SK-N-SH (cell line): ENCODE measurements at places on chromosomes 6 and 20.

DNA sequence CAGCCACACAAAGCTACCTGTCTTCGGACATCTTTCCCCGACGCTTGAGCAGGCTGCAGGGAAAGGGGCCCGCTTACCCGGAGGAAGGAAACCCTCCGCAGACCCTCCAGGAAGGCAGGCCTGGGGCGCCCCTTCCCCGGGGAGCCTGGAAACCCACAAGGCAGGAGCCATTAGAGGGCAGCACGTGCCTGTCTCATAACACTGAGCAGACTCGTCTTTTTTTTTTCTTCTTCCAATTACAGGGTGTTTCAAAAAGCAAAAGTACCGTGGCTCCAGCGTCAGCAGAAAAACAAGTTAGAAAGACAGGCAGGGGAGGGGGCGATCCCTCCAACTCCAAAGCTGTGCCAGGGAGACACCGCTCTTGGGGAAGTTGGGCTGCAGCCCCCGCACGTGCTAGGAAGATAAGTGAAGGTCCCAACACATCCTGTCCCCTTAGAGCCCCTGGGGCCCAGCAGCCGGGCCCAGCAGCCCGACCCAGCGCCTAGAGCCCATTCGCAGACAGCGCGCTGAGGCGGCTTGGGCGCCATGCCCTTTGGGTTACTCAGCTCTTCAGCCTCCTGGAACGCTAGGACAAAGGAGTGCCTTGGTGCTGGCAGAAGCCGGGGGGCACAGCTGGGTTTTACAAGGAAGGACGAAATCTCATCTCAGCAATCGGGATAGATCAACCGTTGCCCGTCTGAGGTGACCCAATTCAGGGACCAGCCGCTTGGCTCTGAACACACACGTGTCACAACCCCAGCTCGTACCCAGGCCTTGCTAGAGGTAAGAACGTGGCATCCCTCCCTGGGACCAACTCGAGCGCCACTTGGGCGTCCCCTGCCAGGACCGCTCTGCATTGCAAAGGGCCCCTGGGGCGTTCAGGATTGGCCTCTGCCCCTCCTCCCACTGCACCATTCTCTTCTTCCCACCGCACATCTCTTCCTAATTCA lies 136.3 kb downstream of the LY86 start:
- H3K27me3 ChIP-seq = no peaks in the 10 kb centered on the region
- peaks cover 2% of the 10 kb centered on the region; the same call in 1 of the 2 replicates for H3K4me1 ChIP-seq
- H3K27ac ChIP-seq = no peak overlapping the region

DNA sequence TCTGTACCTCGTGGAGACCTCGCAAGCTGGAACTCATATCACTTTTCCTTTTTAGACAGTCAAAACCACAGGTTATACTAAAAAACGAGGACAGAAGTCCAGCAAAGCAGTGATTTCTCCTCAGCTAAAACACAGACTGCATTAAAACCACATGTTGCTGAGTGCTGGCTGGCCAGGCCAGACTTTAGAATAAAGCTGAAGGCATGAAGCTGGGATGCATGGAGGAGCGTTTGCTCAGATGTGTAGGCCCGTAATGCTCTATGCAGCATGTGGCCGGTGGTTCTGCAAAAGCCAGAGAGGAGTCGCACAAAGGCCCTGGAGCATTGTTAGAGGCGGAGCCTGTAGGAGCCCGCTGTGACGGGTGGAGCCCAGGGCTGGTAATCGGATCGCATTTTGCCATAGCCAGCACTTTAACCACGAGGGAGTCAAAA lies 83.6 kb downstream of the SMOC2 start:
- no peak for DNase-seq
- no peaks in the 10 kb centered on the region for H3K4me1 ChIP-seq
- no peaks in the 10 kb centered on the region for H3K36me3 ChIP-seq
- no peak overlapping the region for H3K27ac ChIP-seq
- no peak overlapping the region for H3K4me3 ChIP-seq

DNA sequence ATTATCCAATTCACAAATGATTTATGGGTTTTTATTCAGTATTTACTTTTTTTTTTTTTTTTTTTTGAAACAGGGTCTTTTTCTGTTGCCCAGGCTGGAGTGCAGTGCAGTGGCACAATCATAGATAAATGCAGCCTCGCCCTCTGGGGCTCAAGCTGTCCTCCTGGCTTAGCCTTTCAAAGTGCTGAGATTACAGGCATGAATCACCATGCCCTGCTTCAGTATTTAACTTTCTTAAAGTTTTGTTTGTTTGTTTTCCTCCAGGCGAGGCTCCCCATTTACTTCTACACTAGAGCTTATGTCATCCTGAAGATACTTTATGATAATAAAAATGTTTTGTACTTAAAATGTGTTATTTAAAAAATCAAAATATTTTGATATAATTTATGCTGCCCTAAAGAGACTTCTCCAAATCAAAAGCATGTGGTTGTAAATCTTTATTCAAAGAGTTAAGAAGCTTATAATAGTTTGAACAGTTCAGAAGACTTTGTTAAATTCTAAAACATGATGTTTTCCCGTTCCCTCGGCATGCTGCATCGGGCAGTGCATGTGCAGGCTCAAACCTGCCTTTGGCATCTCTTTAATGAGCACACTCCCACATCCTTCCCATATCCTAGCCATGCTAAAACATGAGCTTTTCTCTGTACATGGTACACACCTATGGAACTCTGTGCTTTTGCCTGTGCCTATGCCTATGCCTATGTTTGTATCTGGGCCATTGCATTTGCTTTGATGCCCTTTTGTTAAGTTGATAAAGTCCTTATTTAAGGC lies 11.0 kb downstream of the SMPDL3A start:
- no peaks in the 10 kb centered on the region for H3K4me1 ChIP-seq
- no peak overlapping the region for H3K4me3 ChIP-seq
- H3K27me3 ChIP-seq = no peaks in the 10 kb centered on the region
- no peaks in the 10 kb centered on the region for H3K36me3 ChIP-seq
- no peak overlapping the region for H3K27ac ChIP-seq

- no peak overlapping the region for H3K27ac ChIP-seq
- no peak overlapping the region for H3K4me3 ChIP-seq
- H3K36me3 ChIP-seq = peaks cover 4% of the 10 kb centered on the region; the same call in 1 of the 2 replicates
- no peaks in the 10 kb centered on the region for H3K4me1 ChIP-seq
- H3K27me3 ChIP-seq = no peaks in the 10 kb centered on the region
- DNase-seq = no peak
Measured at GRCh38 chr6:128070406-128070805, 169.5 kb upstream of the THEMIS start.

GRCh38 chr6:53340536-53340935 lies 8.2 kb downstream of the ELOVL5 start:
- H3K27ac ChIP-seq = no peak overlapping the region
- no peaks in the 10 kb centered on the region for H3K27me3 ChIP-seq
- DNase-seq = no peak
- peaks cover 19% of the 10 kb centered on the region for H3K4me1 ChIP-seq
- peaks cover 5% of the 10 kb centered on the region; the same call in 1 of the 2 replicates for H3K36me3 ChIP-seq

DNA sequence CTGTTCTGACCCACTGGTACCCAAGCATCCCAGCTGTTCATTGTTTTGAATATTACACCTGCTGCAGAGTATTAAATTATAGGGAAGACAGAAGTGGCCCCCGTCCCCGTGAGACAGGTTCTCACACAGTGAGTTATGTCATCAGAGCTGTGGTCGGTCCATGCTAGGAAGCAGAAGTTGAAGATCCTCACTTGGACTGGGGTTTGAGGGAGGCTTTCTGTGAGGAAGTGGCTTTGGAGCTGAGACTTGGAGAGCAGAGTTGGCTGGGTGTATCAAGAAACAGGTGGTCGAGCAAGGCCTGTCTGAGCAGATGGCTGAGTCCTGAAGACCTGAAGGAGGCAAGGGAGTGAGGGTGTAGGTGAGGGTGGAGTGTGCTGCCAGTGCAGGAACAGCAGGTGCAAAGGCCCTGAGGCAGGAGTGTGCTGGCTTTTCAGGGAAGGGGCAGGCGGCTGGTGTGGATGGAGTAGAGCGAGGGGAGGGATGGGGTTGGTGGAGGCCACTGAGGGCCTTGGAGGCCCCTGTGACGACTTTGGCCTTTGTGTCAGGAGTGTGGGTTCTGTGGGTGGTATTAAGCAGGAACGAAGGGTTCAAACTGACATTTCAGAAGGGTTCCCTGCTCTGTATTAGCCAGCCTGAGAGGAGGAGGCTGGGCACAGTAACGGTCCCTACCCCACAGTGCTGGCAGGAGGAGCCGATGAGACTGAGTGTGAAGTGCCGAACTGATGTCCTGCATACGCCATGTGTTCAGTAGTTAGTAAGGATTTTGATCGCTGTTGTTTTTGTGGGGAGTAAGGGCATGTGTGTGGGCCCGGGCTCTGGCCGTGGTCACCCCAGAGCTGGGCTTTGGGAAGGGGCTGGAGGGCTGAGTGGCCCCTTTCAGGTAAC lies 11.8 kb downstream of the SRC start:
- no peak overlapping the region for H3K27ac ChIP-seq
- H3K4me1 ChIP-seq = peaks cover 61% of the 10 kb centered on the region
- H3K4me3 ChIP-seq = no peak overlapping the region
- H3K27me3 ChIP-seq = no peaks in the 10 kb centered on the region

DNA sequence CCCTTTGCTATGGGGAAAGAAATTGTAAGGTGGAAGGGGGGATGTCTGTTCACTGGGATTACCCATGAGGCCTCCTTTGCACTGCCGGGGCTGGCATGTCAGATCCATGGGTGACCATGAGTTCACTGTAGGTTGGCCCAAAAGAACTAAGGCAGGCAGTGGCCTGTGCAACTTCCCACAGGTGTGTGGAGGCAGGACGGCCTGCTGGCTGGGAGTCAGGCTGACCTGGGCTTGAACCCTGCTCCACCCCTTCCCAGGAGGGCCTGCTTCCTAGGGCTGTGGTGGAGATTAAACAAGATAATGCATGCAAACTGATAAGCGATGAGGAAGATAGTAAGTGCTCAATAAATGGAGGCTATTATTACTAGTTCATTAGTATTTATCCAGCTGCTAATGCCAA lies 163.0 kb downstream of the EYA2 start:
- no peaks in the 10 kb centered on the region for H3K4me1 ChIP-seq
- H3K27ac ChIP-seq = no peak overlapping the region
- H3K4me3 ChIP-seq = no peak overlapping the region
- DNase-seq = no peak
- no peaks in the 10 kb centered on the region; the same call in 1 of the 2 replicates for H3K27me3 ChIP-seq
